ENCODE measurements at places on chromosomes 13 and 19.

- no peak for DNase-seq
These were observed 1101.4 kb downstream of the PCDH9 start for GRCh38 chr13:66128692-66129269.

GRCh38 chr19:46180701-46181387 lies 32.8 kb downstream of the IGFL2 start:
- no peak for DNase-seq

- no peak for DNase-seq
These were observed 162.0 kb upstream of the SOX1 start for GRCh38 chr13:111904701-111905608.

GRCh38 chr19:1364070-1364704 lies 19.5 kb upstream of the NDUFS7 start:
- no peak for DNase-seq

- DNase-seq, result no peak
These were observed 2.2 kb upstream of the PRKD2 start for GRCh38 chr19:46718934-46719622.

DNA sequence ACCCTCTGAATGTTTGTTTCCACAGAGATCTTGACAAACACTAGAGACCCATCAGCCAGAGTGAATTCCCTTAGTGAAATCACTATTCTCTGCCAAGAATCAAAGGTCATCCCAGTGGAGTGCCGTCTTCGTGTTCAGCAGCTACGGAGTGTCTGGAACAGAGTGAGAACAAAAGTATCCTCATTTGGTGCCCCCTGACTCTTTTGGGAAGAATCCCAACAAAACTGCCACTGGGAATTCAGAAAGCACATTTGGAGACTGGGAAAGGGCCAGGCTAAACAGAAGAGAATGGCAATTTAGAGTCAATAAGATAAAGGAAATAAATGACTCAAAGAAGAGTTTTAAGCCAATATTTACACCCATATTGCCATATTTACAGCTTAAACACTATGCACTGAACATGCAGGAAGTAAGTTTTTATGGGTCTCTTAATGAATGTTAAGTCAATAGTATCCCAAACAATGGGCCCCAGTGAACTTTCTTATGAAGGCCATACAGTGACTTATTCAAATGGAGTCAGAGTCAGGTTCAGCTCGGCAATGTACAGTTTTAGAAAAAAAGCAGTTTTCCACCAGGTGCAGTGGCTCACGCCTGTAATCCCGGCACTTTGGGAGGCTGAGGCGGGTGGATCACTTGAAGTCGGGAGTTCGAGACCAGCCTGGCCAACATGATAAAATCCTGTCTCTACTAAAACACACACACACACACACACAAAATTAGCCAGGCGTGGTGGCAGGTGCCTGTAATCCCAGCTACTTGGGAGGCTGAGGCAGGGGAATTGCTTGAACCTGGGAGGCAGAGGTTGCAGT lies 392.6 kb downstream of the KLF5 start:
- DNase-seq, result no peak

DNA sequence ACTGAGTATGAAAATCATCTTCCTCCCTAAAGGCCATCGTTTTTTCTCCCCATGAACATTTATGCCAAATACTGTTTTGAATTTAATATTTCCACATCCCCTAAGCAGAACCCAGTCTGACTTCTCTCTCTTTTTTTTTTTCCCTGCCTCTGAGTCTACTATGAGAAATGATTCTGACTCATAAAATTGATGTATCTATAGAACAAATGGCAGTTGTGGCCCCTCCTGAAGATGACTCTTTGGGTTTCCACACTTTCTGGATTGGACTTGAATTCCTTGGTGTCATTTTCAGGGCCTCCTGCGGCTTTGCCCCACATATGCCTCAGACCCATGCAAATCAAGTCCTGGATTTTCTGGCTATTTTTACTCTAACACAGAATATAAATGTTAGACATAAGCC lies 22.7 kb upstream of the NAXD start:
- DNase-seq, result no peak

- no peak for DNase-seq
These were observed 806 bp downstream of the MAST1 start for GRCh38 chr19:12838886-12839756.

DNA sequence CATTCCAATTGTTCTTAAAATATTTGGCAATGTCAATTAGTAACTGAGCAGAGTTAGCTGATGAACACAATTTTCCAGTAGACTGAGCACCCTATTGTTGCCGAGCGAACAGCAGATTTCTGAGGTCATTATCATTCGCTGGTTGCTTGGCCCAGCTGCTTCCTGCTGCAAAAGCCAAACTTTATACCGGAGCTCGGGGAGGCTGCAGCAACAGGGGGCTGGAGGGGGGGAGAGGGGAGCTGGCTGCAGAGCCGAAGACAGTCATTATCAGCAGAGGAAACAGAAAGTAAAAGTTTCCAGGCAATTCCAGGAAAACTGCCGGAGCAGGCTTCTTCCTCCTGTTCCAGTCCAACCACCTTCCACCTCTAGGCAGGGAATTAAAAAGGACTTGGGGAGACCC lies 77.9 kb downstream of the ZNF536 start:
- DNase-seq, result no peak
